Ascending aorta (tissue), 2 donors: ENCODE measurements at places on chromosomes 3 and 15.

DNA sequence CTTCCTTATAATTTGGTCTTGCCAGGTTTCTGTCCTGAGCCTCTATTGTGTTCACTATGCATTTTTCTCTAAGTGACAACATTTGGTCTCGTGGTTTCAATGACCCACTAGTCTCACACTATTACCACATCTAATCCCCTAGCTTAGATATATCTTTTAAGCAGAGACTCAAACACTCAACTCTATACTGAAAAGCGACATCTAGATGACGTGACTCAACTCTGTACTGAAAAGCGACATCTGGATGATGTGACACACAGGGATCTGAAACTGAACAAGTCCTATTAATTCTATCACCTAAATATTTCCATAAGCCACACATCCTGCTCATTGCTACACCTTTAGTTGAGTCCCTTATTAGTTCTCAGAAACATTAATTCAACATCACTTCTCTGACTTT, 141.7 kb upstream of the MBNL1 start:
- no peak for DNase-seq

DNA sequence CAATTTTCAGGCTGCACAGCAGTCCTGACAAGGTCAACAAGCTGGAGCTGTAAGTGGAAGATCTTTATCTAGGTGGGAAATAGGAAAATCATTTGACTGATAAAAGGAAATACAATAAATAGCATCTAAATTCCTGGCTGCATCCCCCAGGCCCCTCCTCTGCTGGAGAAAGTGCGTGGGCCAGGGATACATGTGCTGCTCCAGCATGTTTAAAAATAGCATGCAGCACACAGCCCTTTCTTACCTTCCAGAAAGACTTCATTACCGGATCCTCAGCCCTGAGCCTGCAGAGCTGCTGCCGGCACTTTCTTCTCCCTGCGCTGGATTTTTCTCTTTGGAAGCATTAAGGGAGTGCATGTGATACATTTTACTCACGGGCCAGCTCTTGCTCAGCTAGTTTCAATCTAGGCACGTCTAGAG, 77.3 kb downstream of the HMG20A start:
- no peak for DNase-seq

DNA sequence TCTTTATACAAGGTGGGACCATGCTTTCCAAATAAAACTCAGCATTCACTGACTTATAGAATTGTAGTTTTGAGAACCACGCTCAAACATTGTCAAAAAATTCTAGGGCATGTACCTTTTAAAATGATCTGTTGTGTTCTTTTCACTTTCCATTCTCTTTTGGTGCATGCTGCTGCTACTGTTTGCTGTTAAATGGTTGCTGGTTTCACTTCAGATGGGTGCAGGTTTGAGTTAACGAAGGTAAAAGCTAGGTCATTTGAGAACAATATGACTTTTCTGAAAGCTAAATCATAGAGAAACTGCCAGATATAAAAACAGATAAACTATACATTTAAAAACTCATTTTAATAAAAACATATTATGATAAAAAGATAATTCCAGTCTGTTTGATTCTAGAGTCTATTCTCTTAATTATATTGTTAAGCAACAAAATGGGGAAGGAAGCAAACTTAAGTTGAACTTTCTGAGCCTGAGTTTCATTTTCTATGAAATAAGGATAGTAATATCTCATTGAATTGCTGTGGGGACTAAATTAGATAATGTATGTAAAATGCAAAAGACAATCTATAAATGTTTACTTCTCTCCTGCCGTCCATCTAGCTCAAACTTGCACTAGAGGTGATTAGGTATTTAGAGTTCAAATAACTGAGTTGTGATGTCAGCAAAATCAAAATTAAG, 82.4 kb downstream of the OXSM start:
- DNase-seq = no peak

GRCh38 chr3:96970211-96970610, 155.8 kb downstream of the EPHA6 start:
- DNase-seq = no peak

DNA sequence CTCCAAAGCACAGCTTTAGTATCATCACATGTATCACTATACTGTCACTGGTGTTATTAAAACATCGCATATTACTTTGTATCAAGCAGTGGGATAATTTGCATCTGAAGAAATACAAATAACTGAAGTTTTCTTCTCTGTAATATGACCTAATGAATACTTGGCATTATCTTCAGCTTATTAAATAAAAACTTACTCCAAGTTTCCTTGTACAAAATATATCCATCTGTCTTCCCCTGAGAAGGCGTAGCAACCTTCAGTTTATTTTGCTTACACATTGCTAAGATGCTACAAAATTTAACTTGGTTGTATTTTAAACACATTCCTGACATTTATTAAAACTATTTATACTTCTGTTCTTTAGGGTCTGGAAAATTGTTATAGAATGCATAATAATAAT, 13.7 kb downstream of the FGF7 start:
- DNase-seq = no peak

- no peak for DNase-seq
Observed at GRCh38 chr15:64356710-64357040, 702 bp upstream of the CSNK1G1 start.

DNA sequence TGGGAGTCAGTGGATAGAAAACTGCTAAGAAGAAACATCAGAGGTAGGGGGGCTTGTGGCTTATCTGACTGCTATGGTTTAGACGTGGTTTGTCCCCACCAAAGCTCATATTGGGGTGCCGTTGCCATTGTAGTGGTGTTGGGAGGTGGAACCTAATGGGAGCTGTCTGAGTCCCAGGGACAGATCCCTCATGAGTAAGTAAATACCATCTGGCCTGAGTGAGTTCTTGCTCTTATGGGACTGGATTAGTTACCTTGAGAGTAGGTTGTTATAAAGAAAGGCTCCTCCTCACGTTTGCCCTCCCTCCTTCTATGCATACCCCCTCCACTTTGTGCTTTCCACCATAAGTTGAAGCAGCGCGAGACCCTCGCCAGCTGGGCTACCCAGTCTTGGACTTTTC, 53.4 kb upstream of the VILL start:
- DNase-seq = no peak

DNA sequence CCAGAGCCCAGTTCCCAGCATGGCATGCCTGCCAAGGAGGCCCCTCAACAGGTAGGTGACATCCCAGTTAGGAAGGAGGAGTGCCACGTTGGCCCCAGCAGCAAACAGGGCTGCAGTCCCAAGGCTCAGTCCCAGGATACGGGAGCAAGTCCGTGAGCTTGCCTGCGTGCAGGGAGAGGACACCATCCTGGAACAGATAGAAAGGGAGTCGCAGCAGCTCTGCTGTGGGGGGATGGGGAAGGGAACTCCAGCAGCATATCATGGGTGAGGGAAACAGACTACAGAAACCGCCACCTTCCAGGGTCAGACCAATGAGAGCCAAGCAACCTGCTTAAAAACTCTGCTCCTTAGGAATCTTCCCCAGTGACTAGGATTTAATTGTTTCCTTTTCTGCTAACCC, 9.4 kb upstream of the DYNLT2B start:
- DNase-seq = no peak

GRCh38 chr3:124967964-124968363, 33.4 kb upstream of the MUC13 start:
- no peak for DNase-seq

GRCh38 chr15:89599021-89599420, 23.8 kb downstream of the TICRR start:
- no peak for DNase-seq

DNA sequence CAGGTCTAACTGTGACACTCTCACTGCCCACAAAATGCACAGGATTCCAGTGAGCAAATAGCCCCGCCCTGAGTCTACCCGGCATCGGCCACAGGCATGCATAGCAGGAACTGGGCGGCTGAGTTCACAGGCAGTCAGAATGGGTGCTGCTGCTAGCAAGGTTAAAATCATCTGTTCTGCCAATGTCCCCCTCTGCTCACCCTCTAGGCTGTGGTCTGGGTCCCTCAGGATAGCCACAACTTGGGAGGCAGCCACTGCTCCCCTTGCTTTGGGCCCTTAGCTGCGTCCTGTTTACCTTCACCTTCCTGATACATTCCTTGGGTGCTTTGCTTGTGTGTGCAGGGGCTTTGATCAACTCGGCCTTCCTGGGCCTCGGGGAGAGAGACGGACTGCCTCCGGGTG, 232.9 kb upstream of the RGMA start:
- DNase-seq = no peak

GRCh38 chr3:13022348-13023234, 50.6 kb downstream of the IQSEC1 start:
- DNase-seq = peak; percentile 75

DNA sequence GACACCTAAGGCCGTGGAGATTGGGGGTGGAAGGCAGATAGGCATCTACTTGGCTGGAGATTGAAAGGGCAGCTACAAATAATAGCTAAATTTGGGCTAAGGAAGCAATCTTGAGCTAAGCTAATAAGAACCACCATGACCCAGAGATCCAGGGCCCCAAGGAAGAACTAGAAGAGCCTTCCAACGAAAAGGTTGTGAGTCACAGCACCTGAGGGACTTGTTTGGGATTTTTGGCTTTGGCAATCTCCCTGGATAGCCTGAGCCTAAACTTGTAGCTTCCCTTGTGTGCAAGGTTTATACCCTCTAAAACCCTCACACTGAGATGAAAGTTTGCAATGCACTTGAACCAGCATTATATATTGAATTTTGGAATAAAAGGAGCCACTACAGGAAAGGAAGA, 364.0 kb upstream of the IL12A start:
- no peak for DNase-seq
